Neural progenitor cell (in vitro differentiated cells): ENCODE measurements at places on chromosomes 11 and 22. TPM values are rescaled to one million over a fixed set of nuclear protein-coding genes. Genes with fewer than 3 reads are reported as not detected.

- DNase-seq: peak; percentile 34
Observed at GRCh38 chr11:119316016-119316728, 758 bp downstream of the MCAM start.

- DNase-seq: no peak
Observed at GRCh38 chr22:17916226-17916889, 108.0 kb downstream of the MICAL3 start.

The CBLIF gene
- not detected in 2 replicates for total RNA-seq

The SIPA1 gene
- 4.7 and 16.4 TPM in 2 replicates for total RNA-seq

DNA sequence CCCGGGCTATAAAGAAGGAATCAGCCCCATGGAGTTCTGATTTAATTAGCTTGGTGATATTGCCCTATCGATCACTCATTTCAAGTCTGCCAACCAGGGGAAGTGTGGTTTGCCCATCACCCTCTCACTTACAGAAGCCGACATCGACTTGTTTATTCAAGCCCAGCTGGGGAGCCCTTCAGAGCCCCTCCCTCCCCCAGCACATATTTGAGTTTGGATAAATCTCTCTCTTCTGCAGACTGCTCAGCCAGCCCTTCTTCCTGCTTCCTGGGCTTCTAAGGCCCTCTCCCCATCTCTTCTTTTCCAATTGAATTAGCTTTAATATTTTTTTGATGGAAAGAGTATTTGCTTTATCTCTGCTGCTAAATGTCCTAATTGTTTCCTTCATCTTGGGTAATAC is 299.0 kb downstream of the MIAT start:
- DNase-seq: no peak
